ENCODE measurements at places on chromosomes 1 and 21.

DNA sequence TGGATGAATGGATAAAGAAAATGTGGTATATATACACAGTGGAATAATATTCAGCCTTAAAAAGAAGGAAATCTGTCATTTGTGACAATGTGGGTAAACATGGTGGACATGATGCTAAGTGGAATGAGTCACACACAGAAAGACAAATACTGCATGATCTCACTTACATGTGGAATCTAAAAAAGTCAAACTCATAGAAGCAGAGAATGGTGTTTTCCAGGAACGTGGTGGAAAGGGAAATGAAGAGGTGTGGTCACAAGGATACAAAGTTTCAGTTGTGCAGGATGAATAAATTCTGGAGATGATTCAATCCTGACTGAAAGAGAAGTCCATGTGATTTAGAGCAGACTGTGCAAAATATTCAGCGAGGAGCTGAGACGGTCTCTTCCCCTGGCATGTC is 56.6 kb downstream of the RYR2 start:
- no peak for DNase-seq

- no peak for DNase-seq
Measured at GRCh38 chr1:117167402-117167801, 43.3 kb downstream of the VTCN1 start.

DNA sequence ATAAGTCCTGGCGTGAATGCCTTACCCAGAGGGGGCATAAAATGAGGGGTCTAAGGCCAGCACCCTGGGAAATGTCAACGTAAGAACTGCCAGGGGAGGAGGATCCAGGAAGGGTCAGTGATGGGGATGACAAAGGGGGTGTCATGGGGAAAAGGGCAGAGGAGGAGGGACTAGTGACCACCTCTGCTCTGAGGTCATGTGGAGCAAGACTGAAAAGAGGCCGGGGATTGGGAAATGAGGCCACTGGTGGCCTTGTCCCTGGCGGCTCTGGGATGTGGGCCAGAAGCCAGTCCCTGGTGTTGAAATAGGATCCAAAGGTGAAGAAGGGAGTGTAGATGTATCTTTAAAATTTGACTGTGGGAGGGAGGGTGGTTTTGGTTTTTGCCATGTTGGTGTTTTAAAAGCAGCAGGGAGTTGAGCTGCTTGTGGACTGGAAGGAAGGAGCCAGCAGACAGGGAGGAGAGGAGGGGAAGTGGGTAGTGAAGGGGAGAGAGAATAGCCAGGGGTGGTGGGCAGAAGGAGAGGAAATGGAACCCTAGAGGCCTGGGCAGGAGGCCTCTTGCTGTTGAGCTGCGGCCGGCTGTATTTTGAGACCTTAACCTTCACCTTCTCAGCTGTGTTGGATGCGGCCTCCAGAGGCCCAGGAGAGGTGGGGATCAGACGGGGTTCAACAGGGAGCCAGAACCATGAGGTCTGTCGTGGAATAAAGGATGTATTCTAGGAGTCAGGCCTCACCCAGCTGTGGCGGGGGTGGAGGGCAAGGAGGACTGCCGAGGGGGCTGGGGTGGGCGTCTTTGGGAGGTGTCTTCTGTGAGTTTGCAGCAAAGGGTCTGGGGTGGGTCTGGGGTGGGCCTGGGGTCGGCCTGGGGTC is 92.5 kb downstream of the DHRS3 start:
- no peak for DNase-seq

DNA sequence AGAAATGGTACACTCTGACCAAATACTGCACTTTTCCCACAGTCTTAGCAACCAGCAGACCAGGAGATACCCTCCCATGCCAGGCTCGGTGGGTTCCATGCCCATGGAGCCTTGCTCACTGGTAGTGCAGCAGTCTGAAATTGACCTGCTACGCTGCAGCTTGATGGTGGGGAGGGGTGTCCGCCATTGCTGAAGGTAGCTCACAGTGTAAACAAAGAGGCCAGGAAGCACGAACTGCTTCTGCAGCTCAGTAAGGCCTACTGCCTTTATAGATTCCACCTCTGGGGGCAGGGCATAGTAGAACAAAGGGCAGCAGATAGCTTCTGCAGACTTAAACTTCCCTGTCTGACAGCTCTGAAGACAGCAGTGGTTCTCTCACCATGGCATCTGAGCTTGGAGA is 12.3 kb upstream of the IFI44L start:
- no peak for DNase-seq

- no peak for DNase-seq
Measured at GRCh38 chr1:93608187-93609109, 73.2 kb downstream of the BCAR3 start.
